HFFc6 (cell line): ENCODE measurements at places on chromosomes 3 and 15.
A peak's percentile ranks its signal among the peaks of the same experiment; 100 is the strongest.

DNA sequence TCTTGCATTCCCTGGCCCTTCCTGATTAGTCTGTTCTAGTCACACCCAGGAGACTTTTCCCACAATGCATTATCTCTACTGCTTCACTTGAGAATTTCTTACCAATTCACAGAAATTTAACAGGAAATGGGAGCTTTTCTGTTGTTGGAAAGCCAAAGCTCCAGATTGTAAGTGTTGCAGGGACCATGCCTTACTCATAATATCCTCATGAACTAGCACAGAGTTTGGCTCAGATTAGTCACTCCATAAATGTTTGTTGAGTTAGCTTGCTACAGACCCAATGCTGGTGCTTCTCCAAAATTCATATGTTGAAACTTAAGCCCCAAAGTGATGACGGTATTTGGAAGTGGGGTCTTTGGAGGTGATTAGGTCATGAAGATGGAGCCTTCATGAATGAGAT is 232.6 kb downstream of the GAP43 start:
- no peak overlapping the region for H3K27ac ChIP-seq
- no peak overlapping the region for H3K4me3 ChIP-seq
- H3K36me3 ChIP-seq, result no peaks in the 10 kb centered on the region
- H3K27me3 ChIP-seq, result no peaks in the 10 kb centered on the region
- H3K4me1 ChIP-seq, result no peaks in the 10 kb centered on the region
- DNase-seq, result peak; percentile 4

DNA sequence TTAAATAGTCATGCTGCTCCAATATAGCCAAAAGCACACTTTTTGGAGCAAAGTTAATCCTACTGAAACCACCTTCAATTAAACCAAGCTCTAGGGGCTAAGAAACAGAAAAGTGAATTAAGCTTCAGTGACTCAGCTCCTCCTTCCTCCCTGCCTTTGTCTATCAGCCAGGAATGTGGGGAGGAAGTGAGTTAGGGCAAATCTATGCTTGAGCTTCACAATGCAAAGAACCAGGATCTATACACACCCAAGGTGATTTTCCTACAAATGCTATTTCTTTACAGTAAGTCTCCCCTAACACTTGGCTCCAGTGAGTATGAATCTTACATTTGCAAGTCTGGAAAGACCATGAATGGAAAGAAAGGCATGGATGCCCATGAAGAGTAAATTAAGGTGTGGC is 212.1 kb downstream of the P3H2 start:
- peak; percentile 4 for DNase-seq
- H3K4me3 ChIP-seq, result no peak overlapping the region
- no peaks in the 10 kb centered on the region for H3K36me3 ChIP-seq
- peaks cover 18% of the 10 kb centered on the region for H3K4me1 ChIP-seq

GRCh38 chr3:183317271-183317670 is 64.2 kb downstream of the B3GNT5 start:
- H3K36me3 ChIP-seq, result no peaks in the 10 kb centered on the region
- H3K27me3 ChIP-seq, result peaks cover 25% of the 10 kb centered on the region
- H3K4me3 ChIP-seq, result no peak overlapping the region
- H3K27ac ChIP-seq, result no peak overlapping the region
- DNase-seq, result no peak

- peak within 1 kb of the TSS; percentile 91 for H3K4me3 ChIP-seq
- H3K27ac ChIP-seq, result peak within 1 kb of the TSS; percentile 99
- peaks cover 11% of the 10 kb centered on the region for H3K36me3 ChIP-seq
- H3K27me3 ChIP-seq, result no peaks in the 10 kb centered on the region; the same call in 1 of the 2 replicates
Measured at GRCh38 chr3:49673715-49674496, at the start of gene APEH. Gene APEH, plus strand, starts transcription at chr3:49674351. Its CDS starts 51 bp downstream, at chr3:49674402.

DNA sequence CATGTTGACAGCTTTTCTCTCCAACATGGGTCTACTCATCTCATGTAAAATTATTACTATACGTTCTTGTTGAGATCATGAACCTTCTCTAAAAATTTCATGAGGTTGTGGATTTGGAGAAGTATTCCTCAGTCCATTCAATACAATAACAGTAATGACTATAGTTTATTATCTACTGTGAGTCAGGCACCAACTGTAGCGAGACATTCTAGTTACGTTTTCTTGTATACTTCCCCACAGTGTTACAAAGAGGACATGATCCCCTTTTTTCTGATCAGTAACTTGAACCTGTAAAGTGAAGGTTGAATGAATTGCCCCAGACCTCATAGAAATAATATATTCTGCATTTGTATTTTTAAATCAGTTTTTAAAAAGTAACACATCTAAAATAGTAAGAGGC is 76.4 kb downstream of the AKAP13 start:
- H3K4me1 ChIP-seq, result peaks cover 33% of the 10 kb centered on the region
- H3K27ac ChIP-seq, result no peak overlapping the region
- no peak overlapping the region for H3K4me3 ChIP-seq

DNA sequence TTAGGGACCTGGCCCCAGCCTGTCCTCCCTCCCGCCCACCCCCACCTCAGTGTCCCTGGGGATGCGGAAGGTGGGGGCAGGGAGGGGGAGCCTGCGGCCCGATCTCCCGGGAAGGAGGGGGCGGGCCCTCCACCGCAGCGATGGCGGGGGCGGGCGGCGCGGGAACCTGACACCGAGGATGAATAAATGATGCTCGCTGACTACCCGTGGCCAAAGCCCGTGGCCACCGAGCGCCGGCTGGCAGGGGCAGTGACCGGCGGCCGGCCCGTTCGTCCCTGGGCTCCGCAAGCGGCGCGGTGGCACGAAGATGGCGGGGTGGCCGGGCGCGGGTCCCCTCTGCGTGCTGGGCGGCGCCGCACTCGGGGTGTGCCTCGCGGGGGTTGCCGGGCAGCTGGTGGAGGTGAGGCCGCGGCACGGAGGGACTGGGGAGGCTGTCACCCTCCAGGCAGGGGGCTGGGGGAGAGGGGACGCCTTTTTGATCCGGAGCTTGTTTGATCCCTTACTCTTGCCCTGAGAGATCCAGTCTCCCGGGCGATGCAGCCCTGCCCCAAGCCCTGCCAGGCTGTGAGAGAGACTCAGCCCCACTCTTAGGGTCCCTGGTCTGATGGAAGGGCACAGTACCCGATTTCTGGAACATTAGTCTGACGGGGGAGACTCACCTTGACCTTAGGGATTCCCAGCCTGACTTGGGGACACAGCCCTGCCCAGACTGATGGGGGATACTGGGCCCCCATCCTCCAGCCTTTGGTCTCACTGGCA is at the start of gene TMIE:
TMIE (plus strand) TSS at position 212 of the 759 bp plus-strand sequence; CDS start at position 308, 96 bp downstream.
- no peak within 1 kb of the TSS for H3K4me3 ChIP-seq
- peaks cover 13% of the 10 kb centered on the region for H3K4me1 ChIP-seq
- no peak for DNase-seq
- H3K27me3 ChIP-seq, result peaks cover 27% of the 10 kb centered on the region
- H3K36me3 ChIP-seq, result no peaks in the 10 kb centered on the region

GRCh38 chr15:36080759-36081158 is 498.7 kb upstream of the CDIN1 start:
- H3K27ac ChIP-seq, result no peak overlapping the region
- DNase-seq, result no peak
- no peaks in the 10 kb centered on the region for H3K36me3 ChIP-seq

DNA sequence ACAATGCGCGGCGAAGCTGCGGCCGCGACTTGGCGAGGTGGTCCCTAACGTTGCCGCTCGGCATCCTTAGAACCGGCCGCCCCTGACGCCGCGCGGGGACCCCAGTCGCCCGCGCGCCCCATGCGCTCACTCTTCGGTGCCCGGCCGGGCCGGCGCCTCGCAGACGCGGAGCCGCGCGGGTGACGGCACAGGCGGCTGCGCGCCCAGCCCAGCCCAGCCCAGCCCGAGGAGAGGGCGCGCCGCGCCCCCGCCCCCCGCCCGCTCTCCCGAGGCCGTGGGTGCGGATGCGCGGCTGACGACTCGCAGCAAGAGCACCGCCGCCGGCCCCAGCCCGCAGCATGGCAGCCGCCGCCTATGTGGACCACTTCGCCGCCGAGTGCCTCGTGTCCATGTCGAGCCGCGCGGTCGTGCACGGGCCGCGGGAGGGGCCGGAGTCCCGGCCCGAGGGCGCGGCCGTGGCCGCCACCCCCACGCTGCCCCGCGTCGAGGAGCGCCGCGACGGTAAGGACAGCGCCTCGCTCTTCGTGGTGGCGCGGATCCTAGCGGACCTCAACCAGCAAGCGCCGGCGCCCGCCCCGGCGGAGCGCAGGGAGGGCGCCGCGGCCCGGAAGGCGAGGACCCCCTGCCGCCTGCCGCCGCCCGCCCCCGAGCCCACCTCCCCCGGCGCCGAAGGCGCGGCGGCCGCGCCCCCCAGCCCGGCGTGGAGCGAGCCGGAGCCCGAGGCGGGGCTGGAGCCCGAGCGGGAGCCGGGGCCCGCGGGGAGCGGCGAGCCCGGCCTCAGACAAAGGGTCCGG is 437 bp downstream of the KLF13 start:
- peak; percentile 22 for DNase-seq
- no peak overlapping the region for H3K27ac ChIP-seq
- peaks cover 27% of the 10 kb centered on the region for H3K4me1 ChIP-seq

- peak within 1 kb of the TSS; percentile 85 for H3K4me3 ChIP-seq
- peak; percentile 64 for DNase-seq
- H3K36me3 ChIP-seq, result no peaks in the 10 kb centered on the region
- peaks cover 73% of the 10 kb centered on the region for H3K4me1 ChIP-seq
Measured at GRCh38 chr3:50268703-50269451, at the start of gene SEMA3B. Gene SEMA3B, plus strand, starts transcription at chr3:50269147. Its CDS starts 94 bp downstream, at chr3:50269241.

DNA sequence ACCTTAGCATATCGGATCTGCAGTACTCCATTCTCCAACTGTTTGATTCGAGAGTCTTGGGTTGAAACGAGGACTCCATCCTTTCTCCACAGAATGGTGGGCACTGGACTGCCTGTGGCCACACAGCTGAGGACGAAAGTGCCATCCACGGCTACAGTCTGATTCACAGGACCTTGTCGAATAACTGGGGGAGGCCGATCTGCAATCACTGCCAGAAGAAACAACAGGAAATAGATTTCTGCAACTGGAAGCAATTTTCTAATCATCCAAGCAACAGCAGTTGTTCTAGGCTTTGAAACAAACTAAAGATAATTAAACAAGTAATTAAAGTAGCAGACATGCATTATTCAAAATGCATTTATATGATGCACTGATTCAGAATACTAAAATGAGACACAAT is 1097.7 kb downstream of the ROBO1 start:
- no peak for DNase-seq
- H3K36me3 ChIP-seq, result no peaks in the 10 kb centered on the region
- no peak overlapping the region for H3K4me3 ChIP-seq
- H3K27me3 ChIP-seq, result no peaks in the 10 kb centered on the region
- H3K4me1 ChIP-seq, result peaks cover 17% of the 10 kb centered on the region
- H3K27ac ChIP-seq, result no peak overlapping the region

- DNase-seq, result no peak
- peaks cover 2% of the 10 kb centered on the region; the same call in 1 of the 2 replicates for H3K27me3 ChIP-seq
- H3K4me1 ChIP-seq, result peaks cover 48% of the 10 kb centered on the region
- peaks cover 69% of the 10 kb centered on the region for H3K36me3 ChIP-seq
Measured at GRCh38 chr3:15726043-15726442, 71.7 kb downstream of the ANKRD28 start.

- H3K27me3 ChIP-seq, result no peaks in the 10 kb centered on the region
- no peak overlapping the region for H3K27ac ChIP-seq
- H3K36me3 ChIP-seq, result peaks cover 4% of the 10 kb centered on the region; the same call in 1 of the 2 replicates
- H3K4me3 ChIP-seq, result no peak overlapping the region
Measured at GRCh38 chr3:7306901-7307300, 446.0 kb downstream of the GRM7 start.

DNA sequence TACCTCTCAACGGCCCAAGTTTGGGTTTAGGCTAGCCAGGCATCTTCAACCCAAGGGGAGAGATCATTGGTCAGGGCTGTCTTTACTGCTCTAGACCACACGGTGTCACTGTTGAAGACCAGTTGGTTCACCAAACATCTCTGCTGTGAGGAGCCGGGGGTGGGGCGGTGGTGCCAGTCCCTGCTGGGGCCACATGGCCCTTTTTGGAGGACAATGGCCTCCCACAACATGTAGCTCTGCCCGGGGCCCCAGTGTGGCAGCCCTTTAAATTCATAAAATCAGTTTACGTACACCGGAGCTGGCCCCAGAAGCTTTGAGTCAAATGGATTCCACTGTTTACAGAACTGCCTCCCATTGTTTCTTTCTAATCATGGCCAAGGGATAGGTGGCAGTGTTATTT is 19.1 kb upstream of the TM4SF18 start:
- DNase-seq, result peak; percentile 48
- H3K27ac ChIP-seq, result peak overlapping the region; percentile 71
- no peaks in the 10 kb centered on the region for H3K27me3 ChIP-seq
- H3K36me3 ChIP-seq, result no peaks in the 10 kb centered on the region

DNA sequence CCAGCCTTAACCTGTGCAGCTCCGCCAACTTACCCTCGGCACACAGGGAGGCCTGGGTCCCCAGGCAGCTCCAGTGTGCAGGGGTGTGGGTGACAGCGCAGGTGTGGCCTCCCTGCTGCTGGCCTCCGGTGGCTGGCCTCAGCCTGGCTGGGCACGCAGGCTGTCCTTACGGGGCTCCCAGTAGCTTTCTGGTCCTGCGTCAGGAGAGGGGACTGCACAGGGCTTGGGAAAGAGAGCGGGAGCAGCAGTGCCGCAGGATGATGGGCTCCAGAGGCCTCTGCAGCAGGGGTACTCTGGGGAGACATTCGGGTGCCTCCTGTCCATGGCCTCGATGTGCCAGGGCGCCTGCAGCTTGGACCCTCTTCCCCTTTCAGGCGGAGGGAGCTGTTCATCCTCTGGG is 9.4 kb downstream of the APBA2 start:
- no peak for DNase-seq
- H3K27me3 ChIP-seq, result no peaks in the 10 kb centered on the region; the same call in none of the 2 replicates
- peaks cover 7% of the 10 kb centered on the region; the same call in 1 of the 2 replicates for H3K36me3 ChIP-seq
- H3K4me1 ChIP-seq, result peaks cover 21% of the 10 kb centered on the region
- H3K27ac ChIP-seq, result no peak overlapping the region

- peaks cover 40% of the 10 kb centered on the region for H3K4me1 ChIP-seq
- no peak for DNase-seq
- 0 out of 2 replicates have a peak overlapping the region, but pooled peaks have one; percentile 21 for H3K4me3 ChIP-seq
- H3K27ac ChIP-seq, result no peak overlapping the region
- peaks cover 47% of the 10 kb centered on the region for H3K36me3 ChIP-seq
- H3K27me3 ChIP-seq, result no peaks in the 10 kb centered on the region; the same call in 1 of the 2 replicates
Measured at GRCh38 chr15:37019479-37020433, 80.6 kb downstream of the MEIS2 start.

DNA sequence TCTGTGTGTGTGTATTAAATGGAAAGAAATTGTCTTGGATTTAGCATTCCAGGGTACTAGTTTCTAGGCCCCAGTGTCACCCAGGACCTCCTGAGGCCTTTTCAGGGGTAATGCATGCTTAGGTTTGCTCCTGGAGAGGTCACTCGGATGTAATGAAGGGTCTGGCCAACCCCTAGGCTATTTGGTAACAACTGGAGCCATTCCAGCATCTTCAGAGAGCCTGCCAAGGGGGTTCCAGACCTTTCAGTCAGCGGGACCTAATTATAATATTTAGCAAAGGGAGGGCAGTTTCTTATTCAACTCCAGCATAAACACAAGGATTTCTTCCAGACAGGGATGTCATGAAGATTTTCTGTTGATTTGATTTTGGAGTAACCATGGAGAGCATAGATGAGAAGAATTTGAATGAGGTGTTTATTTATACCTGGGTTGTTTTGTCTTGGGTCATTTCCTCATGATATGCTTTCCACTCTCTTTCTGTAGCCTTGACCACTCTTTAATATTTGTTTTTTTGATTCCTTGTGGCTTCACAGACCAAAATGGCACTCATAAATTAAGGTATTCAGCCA is 17.4 kb downstream of the KAT2B start:
- H3K27me3 ChIP-seq, result no peaks in the 10 kb centered on the region; the same call in 1 of the 2 replicates
- DNase-seq, result no peak
- no peak overlapping the region; the same call in 1 of the 2 replicates for H3K27ac ChIP-seq
- H3K4me3 ChIP-seq, result no peak overlapping the region
- peaks cover 10% of the 10 kb centered on the region for H3K4me1 ChIP-seq

- H3K4me1 ChIP-seq, result peaks cover 74% of the 10 kb centered on the region
- H3K27me3 ChIP-seq, result no peaks in the 10 kb centered on the region
- DNase-seq, result no peak
- no peak overlapping the region for H3K4me3 ChIP-seq
- H3K36me3 ChIP-seq, result peaks cover 34% of the 10 kb centered on the region
- no peak overlapping the region; the same call in 1 of the 2 replicates for H3K27ac ChIP-seq
Measured at GRCh38 chr3:67641451-67641850, 13.0 kb downstream of the SUCLG2 start.
